Activated CD4-positive, alpha-beta T cell treated with anti-CD3 and anti-CD28 coated beads for 36 hours (primary cell): ENCODE measurements at places on chromosomes 3 and 15.
A peak's percentile ranks its signal among the peaks of the same experiment; 100 is the strongest.

DNA sequence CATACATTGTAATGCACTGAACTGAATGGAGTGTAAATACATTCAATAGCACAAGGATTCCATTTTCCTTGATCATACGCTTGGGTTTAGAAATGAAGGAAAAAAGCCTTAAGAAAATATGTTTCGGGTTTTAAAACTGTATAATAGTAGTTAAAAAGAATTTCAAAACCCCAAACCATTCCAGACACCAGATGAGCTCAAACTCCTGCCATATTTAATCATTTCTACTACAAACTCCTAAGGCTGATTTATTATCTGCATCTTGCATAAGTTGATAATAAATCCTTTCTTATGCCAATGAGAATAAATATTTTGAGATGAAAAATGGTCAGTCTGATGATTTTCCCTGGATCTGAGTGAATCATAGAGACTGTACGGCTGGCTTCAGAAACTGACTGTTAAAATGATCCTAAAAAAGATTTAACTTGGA is 51.0 kb downstream of the NR1D2 start:
- H3K4me1 ChIP-seq: peaks cover 10% of the 10 kb centered on the region
- H3K4me3 ChIP-seq: no peak overlapping the region
- peaks cover 7% of the 10 kb centered on the region for H3K27me3 ChIP-seq
- no peaks in the 10 kb centered on the region for H3K36me3 ChIP-seq

- no peaks in the 10 kb centered on the region for H3K36me3 ChIP-seq
- H3K4me1 ChIP-seq: no peaks in the 10 kb centered on the region
- DNase-seq: no peak
- no peak overlapping the region for H3K27ac ChIP-seq
These were observed 32.4 kb upstream of the CDV3 start for GRCh38 chr3:133540896-133541674.

GRCh38 chr15:45200799-45201556 is 13.2 kb upstream of the SHF start:
- H3K4me3 ChIP-seq: no peak overlapping the region
- no peaks in the 10 kb centered on the region for H3K27me3 ChIP-seq
- H3K4me1 ChIP-seq: peaks cover 21% of the 10 kb centered on the region
- H3K27ac ChIP-seq: no peak overlapping the region
- H3K36me3 ChIP-seq: no peaks in the 10 kb centered on the region

- H3K4me1 ChIP-seq: no peaks in the 10 kb centered on the region
- peaks cover 7% of the 10 kb centered on the region for H3K27me3 ChIP-seq
- H3K4me3 ChIP-seq: no peak overlapping the region
- no peak for DNase-seq
These were observed 85.2 kb downstream of the ERC2 start for GRCh38 chr3:56383092-56383491.

GRCh38 chr3:196867507-196868296 is at the start of gene SENP5:
Gene SENP5 (plus strand): TSS chr3:196867920. CDS start chr3:196885182, 17,262 bp downstream.
- H3K4me3 ChIP-seq: peak within 1 kb of the TSS; percentile 99
- peaks cover 24% of the 10 kb centered on the region for H3K4me1 ChIP-seq
- DNase-seq: peak; percentile 95
- no peaks in the 10 kb centered on the region for H3K27me3 ChIP-seq
- H3K36me3 ChIP-seq: peaks cover 3% of the 10 kb centered on the region
